NCI-H1048 (cell line): ENCODE measurements at places on chromosomes 4 and X.

GRCh38 chr4:762211-763190, 56.9 kb downstream of the PCGF3 start:
- no peak for DNase-seq

DNA sequence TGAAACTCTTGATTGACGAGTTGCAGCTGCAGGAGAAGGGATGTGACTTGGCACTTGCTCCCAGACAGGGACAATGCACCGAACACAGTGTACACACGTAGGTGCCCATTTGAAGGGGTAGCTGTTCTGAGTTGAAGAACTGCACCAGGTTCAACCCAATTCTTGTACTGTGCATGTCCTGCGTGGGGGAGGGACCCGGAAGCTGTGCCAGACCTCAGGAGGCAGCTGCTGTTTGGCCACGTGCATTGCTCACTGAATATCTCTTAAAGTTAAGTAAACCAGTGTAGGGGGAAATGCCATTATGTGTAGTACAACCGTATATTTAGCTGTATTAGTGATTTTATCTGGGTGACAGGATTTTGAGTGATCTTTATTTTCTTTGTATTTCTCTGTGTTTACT, 12.0 kb upstream of the RBBP7 start:
- no peak for DNase-seq

GRCh38 chr4:174357321-174357720, 73.6 kb downstream of the CEP44 start:
- DNase-seq, result no peak

DNA sequence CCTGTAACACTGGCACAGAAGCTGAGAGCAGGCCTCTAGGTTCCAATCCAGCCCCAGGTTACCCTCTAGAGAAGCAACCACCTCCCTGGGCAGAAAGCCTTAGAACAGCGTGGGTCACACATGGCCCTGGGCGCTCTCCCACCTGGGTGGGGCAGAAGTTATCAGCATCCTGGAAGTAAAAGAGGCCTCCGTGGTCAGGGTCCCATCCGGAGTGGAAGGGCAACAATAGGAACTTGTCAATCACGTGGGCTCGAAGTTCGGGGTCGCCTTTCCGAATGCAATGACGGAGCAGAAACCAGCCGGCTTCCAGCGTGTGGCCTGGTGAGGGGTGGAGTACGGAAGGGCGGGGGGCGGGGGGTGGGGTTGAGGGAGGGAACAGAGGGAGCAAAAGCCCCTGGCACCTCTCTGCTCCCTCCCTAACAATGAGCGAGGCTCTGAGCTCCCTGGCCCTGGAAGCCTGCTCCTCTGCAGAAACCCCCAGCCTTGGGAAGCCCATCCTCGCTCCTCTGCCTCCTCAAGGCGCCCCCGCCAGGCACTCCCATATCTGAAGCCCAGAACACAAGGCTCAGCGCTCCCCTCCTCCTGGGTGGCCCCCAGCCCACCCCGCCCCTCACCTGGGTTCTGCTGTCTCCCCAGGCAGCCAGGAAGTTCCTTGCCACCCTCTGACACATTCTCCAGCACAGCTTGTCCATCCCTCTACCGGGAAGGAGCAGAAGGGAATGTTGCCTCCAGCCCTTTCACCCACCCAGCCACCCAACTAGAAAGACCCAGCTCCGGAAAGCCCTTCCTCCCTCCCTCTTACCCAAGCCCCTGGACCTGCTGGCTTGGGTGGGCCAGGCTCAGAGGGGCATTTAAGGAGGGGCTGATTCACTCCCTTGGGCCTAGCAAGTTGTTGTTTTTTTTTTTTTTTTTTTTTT, 2.8 kb downstream of the RENBP start:
- DNase-seq, result no peak

GRCh38 chrX:146424422-146424821, 385.1 kb upstream of the CXorf51B start:
- no peak for DNase-seq

GRCh38 chrX:68930542-68931317, 101.9 kb downstream of the EFNB1 start:
- DNase-seq, result no peak

DNA sequence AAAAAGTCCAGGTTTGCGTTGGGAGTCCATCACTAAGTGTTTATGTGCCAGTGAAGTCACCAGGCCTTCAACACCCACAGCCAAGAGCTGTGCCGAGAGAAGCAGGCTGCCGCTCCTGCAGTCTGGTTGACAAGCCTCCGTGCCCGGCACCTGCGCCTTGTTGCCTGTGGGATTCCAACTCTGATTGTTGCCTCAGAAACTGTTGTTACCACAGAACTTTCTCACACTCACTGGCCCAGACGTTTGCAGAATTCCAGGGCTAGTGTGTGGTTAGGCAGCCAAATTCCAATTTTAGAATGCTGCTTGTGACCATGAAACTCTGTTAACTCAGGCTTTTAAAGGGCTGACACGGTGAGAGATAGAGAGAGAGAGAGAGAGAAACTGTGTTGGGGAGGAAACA, 119.5 kb upstream of the LIMCH1 start:
- no peak for DNase-seq

DNA sequence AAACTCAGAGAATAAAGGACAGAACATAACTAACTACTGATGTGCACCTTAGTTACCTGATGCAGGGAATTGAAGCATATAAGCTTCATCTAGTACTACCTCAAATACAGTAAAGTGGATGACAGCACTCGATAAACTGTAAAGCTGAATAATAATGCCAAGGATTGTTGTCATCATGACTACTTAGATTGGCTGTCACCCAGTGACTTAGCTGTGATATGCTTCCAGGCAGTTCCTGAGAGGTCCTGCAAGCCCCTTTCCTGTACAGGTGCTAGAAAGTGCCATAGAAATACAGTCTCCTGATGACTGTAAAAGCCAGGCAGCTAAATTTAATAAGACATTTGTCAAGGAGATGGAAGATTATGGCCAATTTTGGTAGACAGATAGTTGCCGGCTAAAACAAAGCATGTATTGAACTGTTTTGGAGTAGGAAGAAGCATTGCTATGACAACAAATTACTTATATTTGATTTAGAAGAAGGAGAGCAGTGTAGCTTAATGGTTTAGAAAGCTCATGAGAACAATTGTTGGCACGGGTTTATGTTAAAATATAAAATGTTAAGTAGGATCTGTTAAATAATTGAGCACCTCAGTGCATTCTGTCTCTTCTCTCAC, 29.7 kb downstream of the TMEM164 start:
- no peak for DNase-seq

DNA sequence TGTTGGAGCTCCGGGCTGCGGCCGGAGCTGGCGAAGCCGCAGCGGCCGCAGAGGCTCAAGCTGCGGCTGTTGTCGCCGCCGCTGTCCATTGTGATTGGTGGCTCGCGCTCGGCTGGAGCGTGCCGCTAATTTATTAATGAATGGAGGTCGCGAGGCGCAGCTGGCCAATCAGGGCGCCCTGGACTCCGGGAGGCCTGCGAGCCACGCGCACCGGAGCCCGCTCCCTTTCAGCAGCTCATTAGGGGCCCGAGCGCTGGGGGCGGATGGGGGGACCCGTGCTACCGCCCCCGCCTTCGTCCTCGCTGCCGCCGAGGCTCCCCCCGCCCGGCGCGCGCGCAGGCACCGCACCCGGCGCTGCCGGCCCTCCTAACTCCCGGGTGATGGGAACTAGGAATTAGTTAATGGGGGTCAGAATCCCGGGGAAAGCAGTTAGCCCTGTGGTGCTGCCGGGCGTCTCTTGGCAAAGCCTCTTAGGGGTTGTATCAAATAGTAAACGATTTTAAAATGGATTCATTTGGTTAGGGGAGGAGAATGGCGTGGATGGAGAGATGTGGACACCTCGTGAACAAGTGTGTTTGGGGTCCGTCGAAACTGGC, 589 bp upstream of the NEUROG2 start:
- DNase-seq, result no peak
